ENCODE measurements at places on chromosomes 11 and 22. TPM values are rescaled to one million over a fixed set of nuclear protein-coding genes. Genes with fewer than 3 reads are reported as not detected.
A peak's percentile ranks its signal among the peaks of the same experiment; 100 is the strongest.

- no peak for DNase-seq
Measured at GRCh38 chr11:115871161-115871760, 367.0 kb upstream of the CADM1 start.

- no peak for DNase-seq
Measured at GRCh38 chr11:32905028-32905667, 12.5 kb downstream of the QSER1 start.

DNA sequence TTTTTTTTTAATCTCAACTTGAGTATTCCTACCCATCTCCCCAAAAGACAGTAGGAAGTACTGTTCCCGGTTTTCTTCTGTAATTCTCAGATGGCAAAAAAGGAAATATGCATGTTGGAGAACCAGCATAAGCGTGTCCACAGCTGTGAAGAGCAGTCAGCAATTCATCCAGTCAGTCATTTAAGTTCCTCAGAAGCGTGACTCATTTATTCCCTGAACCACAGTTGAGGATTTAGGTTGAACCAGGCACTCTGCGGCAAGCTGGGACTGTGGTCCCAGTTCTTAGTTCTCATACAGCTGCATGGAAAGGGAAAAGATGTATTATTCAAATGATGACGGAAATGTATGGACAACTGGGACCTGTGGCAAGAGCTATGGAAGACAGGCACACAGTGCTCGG, 61.0 kb upstream of the MYO18B start:
- DNase-seq, result no peak

C11orf42 gene
- 1.0 TPM for polyA plus RNA-seq

SYT13 gene
- 10.5 TPM for polyA plus RNA-seq

DNA sequence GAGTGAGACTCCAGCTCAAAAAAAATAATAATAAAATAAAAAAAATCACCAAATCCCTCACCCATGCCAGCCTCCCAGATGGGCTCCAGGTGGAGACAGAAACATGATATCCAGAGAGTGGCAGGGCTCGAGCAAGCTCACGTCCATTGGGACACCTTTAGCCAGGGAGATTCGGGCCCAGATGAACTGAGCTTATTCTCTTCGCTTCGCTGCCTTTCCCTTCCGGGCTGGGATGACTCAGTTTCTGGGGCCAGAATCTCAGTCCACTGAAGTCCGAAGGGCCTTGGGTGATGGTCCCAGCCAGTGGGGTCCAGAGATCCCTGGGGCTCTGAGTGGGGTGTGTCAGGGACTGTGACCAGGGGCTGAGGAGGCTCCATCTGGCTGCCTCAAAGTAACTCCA, 23.0 kb upstream of the MYEOV start:
- DNase-seq, result no peak

DNA sequence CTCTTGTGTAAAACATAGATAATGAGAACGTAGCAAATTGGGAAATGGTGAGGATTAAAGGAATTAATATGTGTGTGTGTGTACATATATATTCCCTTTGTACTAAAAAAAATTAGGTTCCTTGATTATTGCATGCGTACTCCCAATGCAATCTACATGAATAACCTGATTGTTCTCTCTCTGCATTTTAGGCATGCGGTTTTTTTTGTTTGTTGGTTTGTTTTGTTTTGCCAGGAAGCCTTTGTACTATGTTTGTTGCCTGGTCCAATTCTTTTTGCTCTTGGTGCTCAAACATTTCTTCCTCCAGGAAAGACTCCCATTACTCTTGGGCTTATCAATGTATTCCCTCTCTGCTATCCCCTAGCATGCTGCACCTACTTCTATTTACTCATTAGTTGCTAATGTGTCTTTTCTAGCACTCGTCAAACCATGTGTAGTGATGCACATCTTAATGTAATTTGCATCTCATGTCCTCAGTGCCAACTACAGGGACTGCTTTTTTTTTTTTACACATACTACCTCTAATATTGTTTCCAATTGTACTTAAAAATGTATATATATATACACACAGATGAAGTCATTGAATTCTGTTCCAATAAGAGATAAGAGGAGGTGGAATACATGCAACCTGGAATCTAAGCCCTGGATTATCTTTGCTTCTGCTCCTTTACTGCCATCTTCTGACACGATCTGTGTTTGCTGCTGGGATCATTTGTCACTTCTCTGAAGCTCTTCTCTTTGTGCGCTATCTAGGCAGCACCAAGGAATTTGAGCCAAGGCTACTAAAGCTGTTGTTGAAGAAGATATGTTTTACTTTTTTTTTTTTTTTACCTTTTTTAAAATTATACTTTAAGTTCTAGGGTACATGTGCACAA, 197.2 kb upstream of the ANO3 start:
- peak; percentile 10 for DNase-seq

GRCh38 chr11:11988099-11988651, 20.3 kb downstream of the DKK3 start:
- no peak for DNase-seq

DNA sequence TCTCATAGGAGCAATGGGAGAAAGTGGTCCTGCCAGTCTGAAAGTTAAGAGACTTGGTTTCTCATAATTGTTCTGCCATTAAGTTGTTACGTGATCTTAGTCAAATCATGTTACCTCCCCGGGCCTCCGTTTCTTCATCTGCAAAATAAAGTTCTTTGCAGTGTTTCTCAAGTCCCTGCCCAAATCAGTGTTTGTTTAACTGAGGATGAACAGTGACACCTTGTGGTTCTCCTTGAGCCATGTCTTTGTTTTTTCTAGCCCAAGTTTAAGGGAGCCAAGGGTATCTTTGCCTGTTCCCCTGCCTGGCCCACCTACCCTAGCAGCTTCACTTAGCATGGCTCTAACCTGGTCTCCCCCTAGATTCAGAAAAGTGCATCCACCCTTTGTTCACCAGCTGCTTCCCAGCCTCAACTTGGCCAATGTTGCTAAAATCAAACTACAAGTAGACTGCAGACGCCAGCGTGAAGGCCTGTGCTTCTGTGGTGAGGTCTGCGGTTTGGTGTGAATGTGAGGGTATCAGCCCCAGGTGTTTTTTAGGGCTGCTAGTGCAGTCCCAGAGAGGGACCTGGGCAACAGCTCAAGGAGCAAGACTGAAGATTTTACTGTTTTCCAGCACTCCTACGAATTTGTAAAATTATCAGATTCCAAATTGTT, 35.5 kb downstream of the FZD4 start:
- no peak for DNase-seq

DNA sequence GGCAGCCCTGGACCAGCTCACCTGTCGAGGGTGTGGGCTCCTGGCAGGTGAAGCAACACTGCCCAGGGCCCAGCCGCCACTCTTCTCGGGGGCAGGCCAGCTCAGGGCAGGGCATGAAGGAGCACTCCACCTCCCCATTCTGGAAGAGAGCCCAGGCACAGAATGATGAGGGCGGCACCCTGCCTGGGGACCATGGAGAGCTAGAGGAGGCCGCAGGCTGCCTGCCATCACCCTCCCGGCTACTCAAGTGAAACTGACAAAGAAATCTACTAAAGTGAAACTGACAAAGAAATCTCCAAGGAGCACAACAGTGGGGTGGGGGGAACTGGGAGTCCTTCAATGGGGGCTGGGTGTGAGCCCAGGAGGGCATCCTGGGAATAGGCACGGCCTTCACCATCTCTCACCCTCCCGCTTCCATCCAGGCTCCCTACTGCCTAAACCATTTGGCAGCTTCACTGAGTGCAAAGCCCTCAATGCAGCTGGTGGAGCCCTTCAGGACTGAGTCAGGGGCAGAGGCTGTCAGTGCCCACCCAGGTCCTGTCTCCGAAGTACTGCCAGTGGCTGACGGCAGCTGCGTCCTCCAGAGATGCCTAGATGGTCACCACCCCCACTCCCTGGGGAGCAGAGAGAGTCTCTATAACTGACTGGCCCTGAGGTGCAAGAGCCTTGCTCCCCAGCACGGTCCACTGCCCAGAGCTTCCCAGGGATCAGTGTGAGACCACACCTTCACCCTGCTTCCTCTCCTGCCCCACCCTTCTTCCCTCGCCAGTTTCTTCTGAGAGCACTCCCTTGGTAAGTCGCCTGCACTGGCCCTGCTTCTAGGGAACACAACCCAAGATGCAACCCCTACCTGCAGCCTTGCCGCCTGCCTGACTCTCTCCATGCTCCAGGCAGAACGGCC, 21.7 kb downstream of the VWCE start:
- no peak for DNase-seq

GRCh38 chr11:23079382-23079813, 219.1 kb upstream of the CCDC179 start:
- peak; percentile 5 for DNase-seq

GRCh38 chr22:41532908-41533825, 11.1 kb downstream of the POLR3H start:
- DNase-seq, result peak; percentile 46

GRCh38 chr11:116993599-116993998, 104.6 kb downstream of the SIK3 start:
- peak; percentile 45 for DNase-seq

PRDM10 gene
- 9.8 TPM for polyA plus RNA-seq

GRCh38 chr11:14956111-14956510, 16.0 kb downstream of the CALCA start:
- DNase-seq, result no peak

GRCh38 chr11:27722117-27722952, 22.1 kb upstream of the BDNF start:
- DNase-seq, result no peak

- DNase-seq, result no peak
Measured at GRCh38 chr22:46346680-46347405, 11.3 kb downstream of the TRMU start.

DNA sequence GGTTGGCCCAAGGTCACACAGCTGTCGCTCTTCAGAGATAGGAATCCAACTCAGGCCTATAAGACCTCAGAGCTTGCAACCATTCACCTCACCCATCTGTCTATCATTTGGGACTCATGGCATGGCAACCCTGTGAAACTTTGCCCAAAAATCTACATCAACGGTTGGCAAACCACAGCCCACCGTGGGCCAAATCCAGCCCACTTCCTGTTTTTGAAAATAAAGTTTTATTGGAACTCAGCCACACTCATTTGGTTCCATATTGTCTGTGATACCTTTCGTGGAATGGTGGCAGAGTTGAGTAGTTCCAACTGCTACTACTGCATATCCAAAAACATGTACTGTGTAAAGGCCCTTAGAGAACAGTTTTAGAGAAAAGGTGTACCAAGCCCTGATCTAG, 307.8 kb downstream of the MN1 start:
- DNase-seq, result no peak

DNA sequence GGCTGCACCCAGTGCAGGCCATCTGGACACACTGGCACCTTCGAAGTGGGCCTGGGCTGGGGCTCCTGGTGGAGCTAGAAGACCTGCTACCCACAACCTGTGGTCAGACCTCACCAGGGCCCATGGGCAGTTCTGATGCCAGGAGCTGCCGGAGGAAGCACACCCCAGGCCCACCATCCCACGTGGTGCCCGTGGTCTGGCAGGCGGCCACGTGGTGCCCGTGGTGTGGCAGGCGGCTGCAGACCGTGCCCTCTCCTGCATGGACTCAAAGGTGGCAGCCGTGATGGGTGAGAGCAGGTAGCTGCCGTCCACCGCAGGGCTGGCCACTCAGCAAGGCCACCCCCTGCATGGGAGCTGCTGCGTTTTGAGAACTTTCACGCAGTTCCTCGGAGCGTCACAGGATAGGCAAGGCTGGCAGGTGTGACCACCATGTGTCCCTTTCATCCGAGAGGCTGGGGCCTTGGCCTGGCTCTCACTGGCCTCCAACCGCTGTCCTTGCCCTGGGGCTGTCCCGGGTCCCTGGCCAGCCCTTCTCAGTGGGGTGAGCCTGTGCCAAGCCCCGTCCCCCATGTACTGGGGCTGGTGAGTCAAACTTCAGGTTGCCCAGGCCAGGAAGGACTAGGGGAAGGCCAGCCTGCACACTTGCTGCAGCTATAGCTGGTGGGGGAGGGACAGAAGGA, 3.9 kb upstream of the IL17REL start:
- DNase-seq, result no peak

FAM111B gene
- polyA plus RNA-seq, result 17.3 TPM

DNA sequence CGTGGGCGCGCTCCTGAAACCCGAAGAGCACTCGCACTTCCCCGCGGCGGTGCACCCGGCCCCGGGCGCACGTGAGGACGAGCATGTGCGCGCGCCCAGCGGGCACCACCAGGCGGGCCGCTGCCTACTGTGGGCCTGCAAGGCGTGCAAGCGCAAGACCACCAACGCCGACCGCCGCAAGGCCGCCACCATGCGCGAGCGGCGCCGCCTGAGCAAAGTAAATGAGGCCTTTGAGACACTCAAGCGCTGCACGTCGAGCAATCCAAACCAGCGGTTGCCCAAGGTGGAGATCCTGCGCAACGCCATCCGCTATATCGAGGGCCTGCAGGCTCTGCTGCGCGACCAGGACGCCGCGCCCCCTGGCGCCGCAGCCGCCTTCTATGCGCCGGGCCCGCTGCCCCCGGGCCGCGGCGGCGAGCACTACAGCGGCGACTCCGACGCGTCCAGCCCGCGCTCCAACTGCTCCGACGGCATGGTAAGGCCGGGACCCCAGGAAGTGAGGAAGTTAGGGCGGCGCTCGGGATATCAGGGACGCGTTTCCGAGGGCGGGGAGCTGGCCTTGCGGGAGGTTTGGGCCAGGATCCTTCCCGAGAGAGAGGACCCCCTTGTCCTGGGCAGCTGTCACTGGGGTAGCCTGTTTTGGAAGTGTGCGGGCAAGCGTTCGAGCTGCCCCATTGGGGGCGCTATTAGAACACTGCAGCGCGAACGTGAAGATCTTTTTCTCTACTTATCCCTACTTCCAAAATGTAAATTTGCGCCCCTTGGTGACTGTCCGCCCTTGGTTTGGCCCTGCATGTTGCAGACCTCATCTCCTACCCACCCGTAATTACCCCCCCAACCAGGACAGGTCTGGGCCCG, 796 bp downstream of the MYOD1 start:
- no peak for DNase-seq

Measured in renal cortex interstitium (tissue), 15 donors.